ENCODE measurements at places on chromosomes 7 and 10. TPM values are rescaled to one million over a fixed set of nuclear protein-coding genes. Genes with fewer than 3 reads are reported as not detected.

- no peak overlapping the region for H3K27ac ChIP-seq
- H3K27me3 ChIP-seq = no peaks in the 10 kb centered on the region
- H3K4me1 ChIP-seq = peaks cover 13% of the 10 kb centered on the region
- no peak overlapping the region for H3K4me3 ChIP-seq
- H3K36me3 ChIP-seq = peaks cover 4% of the 10 kb centered on the region
Observed at GRCh38 chr10:77861366-77861765, 65.2 kb downstream of the DLG5 start.

GRCh38 chr10:84993251-84994035 lies 665.1 kb downstream of the CCSER2 start:
- no peak overlapping the region for H3K27ac ChIP-seq
- H3K4me3 ChIP-seq = no peak overlapping the region
- no peaks in the 10 kb centered on the region for H3K4me1 ChIP-seq
- H3K36me3 ChIP-seq = no peaks in the 10 kb centered on the region
- no peak for DNase-seq

- H3K4me3 ChIP-seq = no peak overlapping the region
- H3K36me3 ChIP-seq = no peaks in the 10 kb centered on the region
- H3K27ac ChIP-seq = no peak overlapping the region
- H3K4me1 ChIP-seq = peaks cover 12% of the 10 kb centered on the region
Observed at GRCh38 chr7:155846936-155847335, 34.7 kb upstream of the SHH start.

The COL17A1 gene
- 0.45 TPM for total RNA-seq

DNA sequence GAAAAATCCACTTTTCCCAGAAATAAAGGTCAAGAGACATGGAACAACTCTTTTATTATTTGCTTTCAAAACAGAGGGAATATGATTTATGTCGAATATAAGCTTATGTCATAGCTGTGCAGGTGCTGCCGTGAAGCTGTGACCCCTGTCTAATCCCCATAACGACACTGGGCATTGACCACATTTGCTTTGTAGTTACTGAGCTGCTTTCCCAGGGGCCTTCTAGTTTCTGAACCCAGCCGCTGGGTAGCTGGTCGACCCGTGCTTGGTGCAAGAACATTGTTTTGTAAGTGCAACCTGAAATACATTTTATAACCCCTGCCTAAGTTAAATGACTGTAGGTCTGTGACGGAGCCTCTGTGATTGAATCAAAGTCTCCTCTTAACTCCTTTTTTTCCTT lies 144.9 kb upstream of the HDAC9 start:
- peak; percentile 13 for DNase-seq
- no peaks in the 10 kb centered on the region for H3K36me3 ChIP-seq
- no peaks in the 10 kb centered on the region for H3K27me3 ChIP-seq
- H3K27ac ChIP-seq = no peak overlapping the region
- H3K4me1 ChIP-seq = peaks cover under 1% of the 10 kb centered on the region

GRCh38 chr10:111267673-111268072 lies 190.8 kb downstream of the ADRA2A start:
- no peaks in the 10 kb centered on the region for H3K27me3 ChIP-seq
- DNase-seq = no peak
- no peak overlapping the region for H3K27ac ChIP-seq
- no peaks in the 10 kb centered on the region for H3K4me1 ChIP-seq

DNA sequence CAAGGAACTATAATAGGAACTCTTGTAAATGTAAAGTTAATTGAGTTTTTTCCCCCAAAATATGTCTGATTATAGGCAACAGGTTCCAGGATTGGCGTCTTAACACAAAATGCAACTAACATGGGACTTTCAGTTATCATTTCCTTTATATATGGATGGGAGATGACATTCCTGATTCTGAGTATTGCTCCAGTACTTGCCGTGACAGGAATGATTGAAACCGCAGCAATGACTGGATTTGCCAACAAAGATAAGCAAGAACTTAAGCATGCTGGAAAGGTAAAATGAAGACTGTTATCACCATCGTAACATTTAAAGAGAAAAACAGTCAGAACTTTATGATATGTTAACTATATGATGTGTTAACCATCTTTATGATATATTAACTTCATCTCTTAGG lies 63.7 kb downstream of the SP8 start:
- no peak for DNase-seq
- no peak overlapping the region for H3K27ac ChIP-seq

Measured in Caco-2 (cell line).